Skeletal muscle cell (primary cell): ENCODE measurements at places on chromosomes 12 and 14.

GRCh38 chr14:75340921-75341320 is 62.3 kb downstream of the FOS start:
- peak; percentile 89 for DNase-seq

- no peak for DNase-seq
Observed at GRCh38 chr14:40694023-40694422, 912.7 kb upstream of the LRFN5 start.

DNA sequence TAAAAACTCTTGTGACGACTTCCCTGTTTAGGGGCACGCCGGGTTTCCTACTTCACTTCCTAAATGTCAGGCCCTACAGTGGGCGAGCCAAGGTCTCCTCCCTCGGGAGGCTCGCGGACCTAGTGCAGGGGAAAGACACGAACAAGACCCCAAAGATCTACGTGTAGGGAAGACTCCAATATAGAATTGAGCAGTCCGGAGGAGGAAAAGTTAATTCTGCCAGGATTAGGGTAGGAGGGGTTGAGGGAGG is 564 bp downstream of the ATXN3 start:
- no peak for DNase-seq

- DNase-seq: no peak
Observed at GRCh38 chr14:52079239-52079959, 10.5 kb upstream of the NID2 start.

DNA sequence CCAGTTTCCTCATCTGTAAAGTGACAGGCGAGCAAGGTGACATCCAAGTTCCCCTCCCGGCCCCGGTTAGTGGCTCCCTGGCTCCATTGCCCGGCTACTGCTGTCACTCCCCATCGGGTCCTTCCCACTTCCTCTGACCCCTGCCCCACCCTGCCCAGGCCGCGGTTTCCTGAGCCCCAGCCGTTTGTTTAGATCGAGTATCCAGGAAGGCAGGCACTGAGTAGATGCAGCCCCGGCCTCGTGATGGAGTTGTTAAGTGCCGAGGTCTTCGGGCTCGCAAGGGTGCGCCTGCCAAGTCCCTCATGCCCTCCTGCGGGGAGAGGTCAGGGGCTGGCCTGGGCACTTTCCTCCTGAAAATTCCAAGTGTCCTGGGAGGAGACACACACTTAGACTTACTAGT is 55.4 kb downstream of the TEAD4 start:
- no peak for DNase-seq

GRCh38 chr14:77092676-77093075 is 5.4 kb upstream of the CIPC start:
- no peak for DNase-seq

- peak; percentile 86 for DNase-seq
Observed at GRCh38 chr12:89160716-89161123, 191.6 kb downstream of the DUSP6 start.

DNA sequence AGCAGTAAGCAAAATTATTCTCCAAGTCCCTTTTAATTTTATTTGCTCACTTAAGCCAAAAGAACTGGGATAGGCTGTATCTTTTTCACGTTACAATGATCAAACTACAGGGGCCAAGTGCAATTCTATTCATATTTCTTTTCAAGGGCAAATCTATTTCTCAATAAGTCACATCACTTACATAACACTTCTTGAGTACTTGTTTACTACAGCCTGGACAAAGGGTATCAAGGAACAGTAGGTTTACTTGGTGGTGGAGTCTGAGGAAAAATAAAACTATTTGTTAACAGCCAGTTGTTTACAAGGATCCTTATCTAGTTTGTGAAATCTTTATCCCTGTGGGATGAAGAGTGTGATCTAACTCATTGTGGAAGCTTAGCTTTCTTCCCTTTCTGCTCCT is 72.1 kb downstream of the PDE3A start:
- DNase-seq: no peak
